Stimulated activated CD4-positive, alpha-beta T cell treated with anti-CD3 and anti-CD28 coated beads, Interleukin-1b, Interleukin-23, amount 100 ng/mL, for 1 hour (primary cell): ENCODE measurements at places on chromosomes 7 and 10.

- DNase-seq = no peak
Observed at GRCh38 chr7:37817996-37818720, 30.2 kb upstream of the NME8 start.

DNA sequence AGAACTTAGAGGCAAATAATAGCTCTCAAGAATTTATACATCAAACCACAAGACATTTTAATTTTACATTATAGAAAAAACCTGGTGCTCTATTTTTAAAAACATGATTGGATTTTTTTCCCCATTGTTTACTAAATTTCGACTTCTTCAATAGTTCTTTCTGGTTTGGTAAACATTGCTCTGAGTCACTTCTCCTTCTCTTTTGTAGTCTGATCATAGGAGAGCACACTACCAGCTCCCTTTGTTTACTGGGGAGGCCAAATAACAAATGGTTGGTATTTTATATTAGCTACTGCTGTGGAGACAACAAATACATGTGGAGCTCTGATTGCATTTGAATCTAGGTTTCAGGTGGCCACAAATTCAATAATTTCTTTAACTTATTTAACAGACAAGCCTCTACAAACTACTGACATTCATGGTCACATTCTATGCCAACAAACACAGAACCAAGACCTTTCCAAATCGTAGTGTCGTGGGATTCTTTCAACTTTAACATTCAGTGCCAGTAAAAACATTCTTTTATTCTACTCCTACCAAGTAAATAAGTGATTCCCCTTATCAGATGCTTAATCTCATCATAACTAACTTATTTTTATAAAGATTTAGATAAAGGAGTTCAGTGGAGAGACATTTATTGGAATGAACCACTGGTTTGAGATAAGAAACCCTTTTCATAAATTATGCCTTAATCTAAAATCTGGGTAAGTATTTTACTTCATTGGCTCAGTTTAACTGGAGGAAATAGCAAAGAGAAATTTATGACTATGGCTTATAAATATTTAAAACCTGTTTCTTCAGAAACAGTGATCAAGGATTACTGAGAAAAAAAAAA lies 17.7 kb upstream of the FXYD4 start:
- no peak for DNase-seq

DNA sequence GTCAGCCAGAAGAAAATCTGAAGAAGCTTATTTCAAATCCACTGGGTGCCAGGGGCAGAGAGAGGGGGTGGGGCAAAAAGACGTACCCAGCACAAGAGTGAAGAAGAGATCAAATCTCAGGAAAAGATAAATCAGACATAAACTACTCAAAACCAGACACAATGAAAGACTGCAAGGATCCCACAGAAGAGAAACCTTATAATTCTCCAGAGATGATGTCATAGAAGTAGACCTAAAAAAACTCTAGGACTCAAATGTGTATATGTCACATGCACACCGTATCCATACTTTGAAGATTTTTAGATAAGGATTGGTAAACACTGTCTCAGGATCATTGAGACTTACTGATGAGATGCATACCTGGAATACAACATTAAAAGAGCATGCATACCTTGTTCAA lies 98.5 kb upstream of the PIK3CG start:
- no peak for DNase-seq

GRCh38 chr10:129844216-129844766 lies 119.8 kb downstream of the EBF3 start:
- no peak for DNase-seq

- no peak for DNase-seq
Observed at GRCh38 chr7:84901366-84901765, 285.5 kb downstream of the SEMA3D start.

- DNase-seq = no peak
Observed at GRCh38 chr10:118343549-118343948, 1.4 kb upstream of the FAM204A start.

GRCh38 chr10:102643336-102644065 lies 778 bp upstream of the TRIM8 start:
- no peak for DNase-seq

GRCh38 chr10:131585761-131586160 lies 274.2 kb upstream of the TCERG1L start:
- DNase-seq = no peak

GRCh38 chr7:144508702-144509101 lies 105.2 kb upstream of the NOBOX start:
- DNase-seq = no peak

DNA sequence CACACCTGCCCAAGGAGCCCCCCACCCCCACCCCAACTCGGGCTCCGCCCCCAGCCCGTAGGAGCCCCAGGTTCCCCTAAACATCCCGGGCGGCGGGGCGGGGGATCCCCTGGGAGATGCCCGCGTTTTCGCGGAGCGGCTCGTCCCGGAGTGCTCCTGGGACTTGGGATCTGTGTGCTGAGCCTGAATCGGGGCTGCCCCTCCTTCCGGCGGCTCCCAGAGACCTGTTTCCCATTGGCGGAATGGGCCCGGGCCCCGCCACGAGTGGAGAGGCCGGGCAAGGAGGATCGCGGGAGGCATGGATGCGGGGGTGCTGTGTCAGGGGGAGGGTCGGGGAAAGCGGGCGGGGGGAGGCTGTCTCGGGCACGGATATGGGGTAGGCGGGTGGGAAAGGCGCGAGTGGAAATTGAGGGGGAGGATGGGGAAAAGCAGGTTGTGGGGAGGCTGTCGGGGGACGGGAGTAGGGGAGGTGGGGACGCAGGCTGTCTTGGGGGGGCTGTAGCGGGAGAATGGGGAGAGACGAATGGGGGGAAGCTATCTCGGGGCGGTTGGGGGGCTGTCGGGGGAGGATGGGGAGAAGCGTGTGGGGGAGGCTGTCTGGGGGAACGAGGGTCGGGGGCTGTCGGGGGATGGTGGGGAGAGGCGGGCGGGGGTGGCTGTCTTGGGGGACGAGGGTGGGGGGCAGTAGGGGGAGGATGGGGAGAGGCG lies 572 bp upstream of the BHLHA15 start:
- DNase-seq = no peak

DNA sequence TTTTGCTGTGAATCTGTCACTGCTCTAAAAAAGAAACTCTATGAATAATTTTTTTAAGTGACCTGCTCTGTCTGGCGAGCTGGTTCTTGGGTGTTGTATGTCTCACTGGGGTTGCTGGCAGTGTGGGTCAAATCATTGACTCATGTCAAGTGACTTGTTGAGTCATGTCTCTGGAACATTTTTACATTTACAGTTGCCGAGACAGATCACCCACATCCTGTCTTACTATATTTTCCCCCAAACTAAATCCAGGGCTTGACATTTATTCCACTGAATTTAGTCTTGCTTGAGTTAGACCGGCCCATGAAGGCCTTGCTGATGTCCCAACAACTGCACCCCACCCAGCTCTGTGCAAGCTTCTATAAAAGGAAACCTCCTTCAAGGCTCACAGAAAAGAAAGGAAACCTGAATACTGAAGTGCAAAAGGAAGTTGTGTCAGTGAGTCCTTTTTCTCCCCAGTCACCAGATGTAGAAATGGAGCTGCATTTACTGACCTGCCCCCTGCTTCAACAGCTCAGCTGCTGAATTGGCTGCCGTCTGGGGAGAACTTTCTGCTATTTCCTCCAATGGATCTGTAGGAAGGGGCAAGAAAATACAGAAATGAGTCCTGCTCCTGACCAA lies 290.3 kb downstream of the TNS3 start:
- no peak for DNase-seq

- no peak for DNase-seq
Observed at GRCh38 chr10:78640796-78641636, 427.8 kb upstream of the ZMIZ1 start.

DNA sequence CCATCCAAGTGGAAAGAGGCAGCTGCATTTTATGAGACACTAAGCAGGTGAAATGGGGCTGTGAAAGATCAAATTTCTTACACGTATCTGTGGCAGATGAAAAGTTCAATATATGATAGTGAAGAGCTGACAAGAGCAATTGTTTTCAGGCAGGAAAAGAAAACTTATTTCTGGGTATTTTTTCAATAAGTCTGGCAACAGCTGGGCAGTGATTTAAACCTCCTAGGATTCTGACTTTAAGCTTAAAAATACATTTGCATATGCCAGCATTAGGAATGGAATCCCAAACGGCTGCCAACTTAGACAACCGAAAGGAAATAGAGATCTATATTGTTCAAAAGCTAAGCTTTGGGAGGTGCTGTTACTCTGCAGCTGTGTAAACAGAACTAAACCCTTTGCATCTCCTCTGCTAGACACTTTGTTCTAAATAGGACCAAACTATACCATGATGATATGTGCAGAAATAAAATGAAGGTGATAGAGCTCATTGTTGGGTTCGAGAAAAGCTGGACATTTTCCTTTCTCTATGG lies 26.1 kb downstream of the DYNC1I1 start:
- DNase-seq = no peak
